ENCODE measurements at places on chromosomes 16 and 17.

- H3K27me3 ChIP-seq, result no peaks in the 10 kb centered on the region
- DNase-seq, result no peak
- H3K4me3 ChIP-seq, result no peak overlapping the region
- H3K36me3 ChIP-seq, result no peaks in the 10 kb centered on the region
- H3K4me1 ChIP-seq, result no peaks in the 10 kb centered on the region
Measured at GRCh38 chr17:21500064-21500463, 123.9 kb downstream of the KCNJ12 start.

DNA sequence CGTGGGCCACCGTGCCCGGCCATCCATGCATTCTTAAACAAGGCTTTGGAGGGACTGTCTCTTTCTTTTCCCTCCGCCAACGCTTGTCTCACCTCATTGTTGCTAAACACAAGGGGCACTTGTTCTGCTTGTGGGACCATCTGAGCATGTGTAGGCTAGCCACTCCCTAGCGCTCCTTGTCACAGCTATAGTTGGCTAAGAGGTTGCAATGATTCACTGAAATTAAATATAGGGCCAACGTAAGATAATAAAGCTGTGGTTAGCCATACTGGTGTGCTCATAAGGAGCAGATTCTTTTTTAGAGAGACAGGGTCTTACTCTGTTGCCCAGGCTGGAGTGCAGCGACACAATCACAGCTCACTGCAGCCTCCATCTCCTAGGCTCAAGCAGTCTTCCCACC, 41.2 kb downstream of the KIAA0513 start:
- no peak overlapping the region for H3K27ac ChIP-seq
- no peaks in the 10 kb centered on the region for H3K27me3 ChIP-seq
- no peak for DNase-seq
- H3K36me3 ChIP-seq, result no peaks in the 10 kb centered on the region
- no peak overlapping the region for H3K4me3 ChIP-seq

GRCh38 chr16:48912360-48912759, 302.4 kb upstream of the N4BP1 start:
- H3K27me3 ChIP-seq, result peaks cover 4% of the 10 kb centered on the region
- no peak for DNase-seq
- no peaks in the 10 kb centered on the region for H3K4me1 ChIP-seq
- H3K4me3 ChIP-seq, result no peak overlapping the region
- H3K36me3 ChIP-seq, result no peaks in the 10 kb centered on the region

DNA sequence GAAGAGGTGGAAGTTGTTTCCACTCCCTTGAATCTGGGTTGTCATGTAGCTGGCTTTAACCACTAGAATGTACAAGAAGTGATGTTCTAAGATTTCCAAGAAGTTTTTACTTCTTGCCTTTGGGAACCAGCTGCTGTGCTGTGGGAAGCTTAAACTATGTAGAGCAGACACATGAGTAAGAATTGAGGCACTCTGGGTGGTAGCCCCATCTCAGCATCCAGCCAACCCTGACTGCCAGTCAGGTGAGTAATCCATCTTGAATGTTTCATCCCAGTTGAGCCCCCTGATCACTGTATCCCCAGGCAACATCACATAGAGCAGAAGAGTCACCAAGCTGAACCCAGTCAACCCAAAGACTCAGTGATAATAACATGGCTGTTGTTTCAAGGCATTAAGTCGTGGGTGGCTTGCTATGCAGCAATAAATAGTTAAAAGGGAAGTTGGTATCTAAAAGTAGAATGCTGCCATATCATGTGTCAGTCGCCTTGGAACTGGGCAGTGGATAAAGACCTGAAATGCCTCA, 62.8 kb upstream of the GPR139 start:
- H3K27ac ChIP-seq, result no peak overlapping the region
- H3K4me1 ChIP-seq, result no peaks in the 10 kb centered on the region
- H3K27me3 ChIP-seq, result peaks cover 19% of the 10 kb centered on the region
- no peak for DNase-seq
- H3K36me3 ChIP-seq, result no peaks in the 10 kb centered on the region

All from activated naive CD8-positive, alpha-beta T cell treated with anti-CD3 and anti-CD28 coated beads for 36 hours (primary cell).